Activated gamma-delta T cell treated with Interleukin-2 at 50 U/mL for 16 hours (primary cell): ENCODE measurements at places on chromosomes 3 and 15.

- DNase-seq = peak; percentile 4
Measured at GRCh38 chr15:35751413-35752133, 205.6 kb upstream of the DPH6 start.

DNA sequence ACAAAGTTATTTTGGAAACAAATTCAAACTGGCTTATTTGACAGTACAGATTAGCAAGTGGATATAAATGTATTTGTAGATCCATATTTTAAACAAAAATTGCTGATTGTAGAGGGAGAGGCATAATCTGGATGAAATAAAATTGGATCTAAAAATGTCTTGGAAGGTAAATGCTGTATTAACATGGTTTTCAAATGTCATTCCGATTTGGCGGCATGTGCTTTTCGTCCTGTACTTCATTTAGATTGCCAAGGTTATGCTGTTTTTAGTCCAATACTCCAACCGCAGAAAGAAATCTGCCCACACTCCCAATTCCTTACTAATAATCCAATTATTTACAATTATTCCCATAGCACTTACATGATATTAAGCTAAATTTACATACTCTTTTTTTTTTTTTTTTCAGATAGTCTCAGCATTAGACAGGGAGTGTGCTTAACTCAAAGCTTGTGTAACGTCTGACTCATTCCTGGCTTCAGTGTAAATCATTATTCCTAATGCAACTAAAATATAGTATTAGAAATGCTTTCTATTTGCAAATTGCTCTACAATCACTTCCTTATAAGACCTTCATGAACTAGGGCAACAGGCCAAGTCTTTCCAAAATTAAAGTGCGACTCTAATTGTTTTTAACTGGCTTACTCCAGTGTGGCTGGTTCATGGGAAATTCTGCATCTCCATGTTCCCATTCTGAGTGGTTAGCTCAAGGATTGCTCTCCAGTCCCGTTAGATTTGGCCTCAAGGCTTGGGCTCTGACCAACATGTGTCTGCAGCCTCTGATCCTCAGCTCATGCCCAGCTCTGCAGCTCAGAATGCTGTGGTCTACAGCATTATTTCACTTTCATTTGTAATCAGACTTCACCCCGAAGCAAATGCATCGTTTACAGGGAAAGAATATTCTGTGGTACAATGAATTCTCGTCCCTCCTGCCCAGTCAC, 103.9 kb downstream of the FBN1 start:
- no peak for DNase-seq

- no peak for DNase-seq
Measured at GRCh38 chr3:123821920-123822319, 62.2 kb downstream of the MYLK start.

DNA sequence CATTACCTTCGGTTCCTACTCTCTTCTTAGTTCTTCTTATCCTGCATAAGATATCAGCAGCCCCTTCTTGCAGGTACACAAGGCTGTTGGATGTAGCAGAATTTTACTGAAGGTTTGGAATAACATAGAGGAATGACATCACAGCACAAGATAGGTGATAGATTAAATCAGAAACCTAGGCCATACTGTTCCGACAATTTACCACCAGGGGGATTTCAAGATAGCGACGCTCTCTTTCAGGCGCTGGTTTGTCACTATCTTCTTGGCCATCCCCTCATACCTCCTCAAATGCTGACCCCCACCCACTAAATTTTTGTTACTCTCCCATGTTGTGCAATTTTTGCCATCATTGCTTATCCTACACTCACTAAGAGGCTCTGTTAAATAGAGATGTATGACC, 3.5 kb downstream of the SIDT1 start:
- DNase-seq = no peak

DNA sequence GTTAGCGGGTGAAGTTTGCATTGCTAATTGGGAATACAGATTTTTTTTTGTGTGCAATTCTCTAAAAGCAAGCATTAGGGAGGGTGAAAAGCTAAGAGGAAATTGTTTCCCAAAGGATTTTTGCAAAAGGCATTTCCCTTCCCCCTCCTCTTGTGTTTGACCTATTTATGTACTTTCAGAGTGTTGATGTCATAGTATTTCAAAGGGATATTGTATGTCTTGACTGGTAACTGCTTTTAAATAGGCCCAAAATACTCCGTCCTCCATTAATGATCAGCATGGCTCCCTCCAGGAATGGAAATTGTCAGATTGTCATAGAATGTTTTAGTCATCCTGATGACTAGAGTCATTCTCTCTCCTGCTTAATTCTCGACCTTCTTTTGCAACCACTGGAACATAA, 32.4 kb downstream of the TRIM71 start:
- DNase-seq = no peak

- no peak for DNase-seq
Measured at GRCh38 chr15:39777496-39777895, 5.1 kb downstream of the FSIP1 start.

GRCh38 chr3:111246967-111247760, 175.5 kb downstream of the NECTIN3 start:
- DNase-seq = no peak
